ENCODE measurements at places on chromosomes 16 and 17. TPM values are rescaled to one million over a fixed set of nuclear protein-coding genes. Genes with fewer than 3 reads are reported as not detected.

- DNase-seq: no peak
These were observed 19.8 kb downstream of the CA10 start for GRCh38 chr17:52138752-52139151.

The QPRT gene
- total RNA-seq: 6.0 TPM

- DNase-seq: no peak
These were observed 4.8 kb downstream of the LIMD2 start for GRCh38 chr17:63694950-63695773.

The OR4D1 gene
- total RNA-seq: not detected

Measured in glomerular endothelial cell (primary cell).